ENCODE measurements at places on chromosomes 6 and 20.

DNA sequence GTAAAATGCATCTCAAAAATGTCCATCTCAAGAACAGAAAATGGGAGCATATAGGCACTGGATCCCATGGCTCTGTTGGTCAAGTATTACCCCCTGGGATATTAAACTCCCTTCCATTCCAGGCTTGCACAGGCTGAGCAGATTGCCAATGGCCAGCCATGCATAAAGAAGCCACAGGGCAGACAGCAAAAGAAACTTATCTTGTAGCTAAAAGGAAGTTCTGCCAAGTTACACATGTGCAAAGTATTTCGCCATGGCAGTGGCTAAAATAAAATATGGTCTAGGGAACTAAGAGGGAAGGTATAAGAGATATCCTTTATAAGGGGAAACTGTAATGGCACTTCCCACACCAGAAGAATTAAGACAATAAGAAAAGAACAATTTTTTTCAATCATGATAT is 415.6 kb upstream of the BTBD3 start:
- no peak for DNase-seq

- DNase-seq, result peak; percentile 48
Observed at GRCh38 chr6:16651871-16652270, 109.4 kb downstream of the ATXN1 start.

DNA sequence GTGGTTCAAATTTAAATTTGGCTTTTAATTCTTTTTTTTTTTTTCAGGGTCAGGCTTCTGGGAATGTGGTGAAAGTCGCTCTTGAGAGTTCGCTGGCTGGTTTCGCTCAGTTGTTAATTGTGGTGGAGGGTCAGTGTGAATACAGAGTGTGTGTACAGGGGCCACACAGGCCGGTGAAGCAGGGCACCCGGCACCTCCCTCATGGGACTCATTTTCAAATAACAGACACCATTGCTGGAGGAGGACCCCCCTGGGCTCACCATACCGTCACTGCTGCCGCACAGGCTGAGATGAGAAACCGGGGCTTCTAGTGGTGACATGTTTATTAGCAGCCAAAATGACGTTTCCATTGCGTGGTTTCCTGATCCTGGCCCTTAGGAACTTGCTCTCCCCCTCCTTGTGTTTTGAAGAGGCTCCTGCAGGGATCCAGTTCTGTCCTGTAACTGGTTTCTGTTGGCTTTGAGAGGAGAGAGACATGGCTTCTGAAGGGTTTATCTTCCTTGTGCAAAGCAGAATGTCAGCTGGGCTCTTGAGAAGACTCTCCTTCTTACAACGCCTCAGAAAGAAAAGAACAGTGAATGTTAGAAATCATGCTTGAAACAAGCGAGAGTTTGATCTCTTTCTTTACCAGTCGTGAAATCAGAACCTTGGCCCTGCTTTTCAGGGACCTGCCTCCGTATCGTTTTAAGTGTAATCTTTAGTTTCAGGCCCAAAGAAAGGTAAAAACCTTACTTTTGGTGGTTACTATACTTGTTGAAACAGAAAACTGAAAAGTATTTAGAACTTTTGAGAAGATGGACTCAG is 37.8 kb downstream of the DUSP22 start:
- no peak for DNase-seq

GRCh38 chr6:104625536-104625935 is 234.2 kb downstream of the HACE1 start:
- DNase-seq, result no peak

- DNase-seq, result no peak
Observed at GRCh38 chr20:18754030-18754652, 59.4 kb upstream of the SCP2D1 start.

All from urinary bladder (tissue), 4 donors.